C1 segment of cervical spinal cord (tissue), 14 donors: ENCODE measurements at places on chromosomes 3 and 15.

GRCh38 chr3:12253516-12254343, 35.1 kb upstream of the PPARG start:
- no peak for DNase-seq

DNA sequence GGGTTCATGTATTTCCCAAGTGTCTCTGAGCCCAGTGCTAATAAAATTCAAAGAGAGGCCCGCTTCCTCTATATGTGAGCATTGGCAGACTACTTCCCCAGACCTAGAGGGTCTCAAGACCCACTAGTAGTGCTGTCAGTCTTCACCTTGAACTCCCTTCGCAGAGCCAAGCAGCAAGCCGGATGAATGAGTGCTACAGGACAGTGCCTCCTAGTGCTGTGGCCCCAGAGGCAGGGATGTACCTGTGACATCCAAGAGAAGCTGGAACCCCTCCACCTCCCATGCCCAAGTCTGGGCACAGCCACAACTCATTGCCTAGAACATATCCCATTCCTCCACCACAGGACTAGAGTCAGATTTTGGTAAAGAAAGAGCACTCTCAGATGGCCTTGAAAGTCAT, 37.2 kb upstream of the MASP1 start:
- no peak for DNase-seq

- DNase-seq, result no peak
These were observed 20.8 kb downstream of the LZTFL1 start for GRCh38 chr3:45821127-45821526.

DNA sequence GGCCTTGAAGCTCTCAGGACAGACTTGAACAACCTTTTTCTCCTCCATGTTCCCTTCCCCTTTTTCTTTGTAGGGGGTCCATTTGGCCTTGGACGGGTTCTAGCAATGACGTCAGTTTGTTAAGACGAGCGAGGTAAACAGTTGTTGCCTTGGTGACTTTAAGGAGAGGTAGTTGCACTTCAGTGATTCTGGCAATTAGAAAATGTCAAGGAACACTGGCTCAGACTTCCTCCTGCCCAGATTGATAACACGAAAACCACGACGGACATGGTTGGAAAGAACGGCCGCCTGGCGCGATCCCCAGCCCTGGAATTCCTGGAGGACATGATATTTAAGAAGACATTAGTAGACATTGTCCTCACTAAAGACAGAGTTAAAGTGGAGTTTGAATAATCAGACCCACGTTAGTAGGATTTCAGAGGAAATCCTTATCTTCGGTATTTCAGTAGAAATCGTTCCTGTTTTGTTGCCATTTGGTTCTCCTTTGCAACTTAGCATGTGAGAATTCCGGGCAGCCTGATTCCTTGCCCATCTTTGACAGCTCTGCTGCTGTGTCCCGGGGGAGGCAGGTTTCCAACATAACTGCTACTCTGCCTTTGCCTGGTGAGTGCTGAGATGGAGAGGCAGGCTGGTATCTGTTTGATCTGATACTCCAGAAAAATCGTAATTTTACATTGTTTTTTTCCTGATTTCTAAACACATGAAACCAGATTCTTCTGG, 87.3 kb downstream of the ST6GAL1 start:
- no peak for DNase-seq

- DNase-seq, result no peak
These were observed 4.9 kb upstream of the TBC1D5 start for GRCh38 chr3:17747174-17747889.

GRCh38 chr3:148307443-148307843, 390.3 kb upstream of the AGTR1 start:
- DNase-seq, result no peak

DNA sequence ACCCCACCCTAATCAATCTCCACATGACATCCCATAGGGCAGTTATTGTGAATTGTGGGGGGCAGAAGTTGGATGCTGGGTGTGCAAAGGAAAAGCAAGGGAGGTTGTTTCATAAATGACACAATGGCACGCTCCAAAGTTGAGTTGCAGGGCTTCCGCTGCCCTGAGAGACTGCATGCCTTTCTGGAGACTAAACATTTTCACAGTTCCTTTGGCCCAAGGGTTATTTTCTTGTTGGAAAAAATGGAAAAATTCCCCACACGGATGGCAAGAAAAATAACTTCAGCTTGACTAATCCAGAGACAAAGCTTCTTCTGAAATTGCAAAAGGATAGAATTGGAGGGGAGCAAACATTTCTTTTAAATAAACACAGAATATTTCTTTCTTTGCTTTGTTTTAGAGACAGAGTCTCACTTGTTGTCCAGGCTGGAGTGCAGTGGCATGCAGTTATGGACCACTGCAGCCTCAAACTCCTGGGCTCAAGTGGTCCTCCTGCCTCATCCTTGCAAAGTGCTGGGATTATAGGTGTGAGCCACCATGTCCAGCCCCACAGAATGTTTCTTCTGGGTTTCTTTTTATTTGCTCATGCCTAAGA, 19.1 kb upstream of the TPM1 start:
- no peak for DNase-seq

GRCh38 chr3:3699816-3700633, 99.2 kb upstream of the LRRN1 start:
- DNase-seq, result no peak

GRCh38 chr3:23439080-23439479, 236.0 kb downstream of the UBE2E2 start:
- DNase-seq, result no peak

GRCh38 chr3:66195347-66195783, 25.4 kb upstream of the SLC25A26 start:
- peak; percentile 40 for DNase-seq

DNA sequence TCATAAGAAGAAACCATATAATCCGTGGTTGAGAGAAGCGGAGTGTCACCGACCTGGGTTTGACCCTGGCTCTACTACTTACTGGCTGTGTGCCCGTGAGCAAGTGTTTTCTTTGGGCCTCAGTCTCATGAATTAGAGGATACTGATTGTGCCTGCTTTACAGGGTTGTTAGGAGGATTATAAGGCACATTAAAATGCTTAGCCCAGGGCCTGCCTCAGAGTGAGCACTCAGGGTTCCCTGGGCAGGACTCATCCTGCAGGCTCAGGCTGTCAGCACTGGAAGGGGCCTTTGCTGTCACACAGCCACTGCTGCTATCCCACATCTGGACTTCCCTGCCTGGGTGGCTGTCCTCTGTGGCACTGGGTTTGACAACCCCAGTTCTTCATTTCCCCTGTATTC, 4.7 kb downstream of the PLA2G4F start:
- DNase-seq, result no peak

DNA sequence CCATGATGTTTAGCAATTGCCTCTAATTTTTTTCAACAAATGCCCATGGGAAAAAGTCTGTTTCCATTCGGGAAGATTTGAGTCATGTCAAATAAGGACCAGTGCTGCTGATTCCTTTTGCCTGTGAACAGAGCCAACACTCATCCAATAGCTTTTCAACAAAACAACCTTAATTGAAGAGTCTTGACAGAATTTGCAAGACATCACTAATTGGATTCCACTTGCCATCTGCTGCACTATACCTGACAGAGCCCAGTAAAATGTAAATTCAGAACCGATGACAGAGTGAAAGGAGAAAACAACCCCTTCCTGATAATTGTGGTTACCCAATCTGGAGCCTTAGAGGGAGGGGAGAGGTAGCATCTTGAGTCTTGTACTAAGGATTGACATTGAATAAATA, 426.7 kb downstream of the AGBL1 start:
- DNase-seq, result no peak

DNA sequence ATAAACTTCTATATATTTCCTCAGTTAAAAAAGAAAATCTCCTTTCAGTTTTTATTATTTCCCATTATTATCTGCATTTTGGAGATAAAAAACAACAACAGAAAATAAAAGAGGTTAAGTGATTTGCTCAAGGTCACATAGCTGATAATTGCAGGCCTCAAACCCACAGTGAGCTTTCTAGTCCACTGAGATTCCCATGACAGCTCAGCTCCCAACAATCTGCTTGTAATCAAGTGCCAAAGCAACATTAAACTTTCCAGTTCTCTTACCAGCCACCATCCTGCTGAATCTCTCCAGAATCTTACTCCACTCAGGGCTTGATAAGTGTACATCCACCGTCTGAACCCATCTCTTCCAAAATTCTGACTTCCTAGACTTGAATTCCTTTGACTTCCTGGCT, 318.2 kb upstream of the SEMA6D start:
- DNase-seq, result no peak

DNA sequence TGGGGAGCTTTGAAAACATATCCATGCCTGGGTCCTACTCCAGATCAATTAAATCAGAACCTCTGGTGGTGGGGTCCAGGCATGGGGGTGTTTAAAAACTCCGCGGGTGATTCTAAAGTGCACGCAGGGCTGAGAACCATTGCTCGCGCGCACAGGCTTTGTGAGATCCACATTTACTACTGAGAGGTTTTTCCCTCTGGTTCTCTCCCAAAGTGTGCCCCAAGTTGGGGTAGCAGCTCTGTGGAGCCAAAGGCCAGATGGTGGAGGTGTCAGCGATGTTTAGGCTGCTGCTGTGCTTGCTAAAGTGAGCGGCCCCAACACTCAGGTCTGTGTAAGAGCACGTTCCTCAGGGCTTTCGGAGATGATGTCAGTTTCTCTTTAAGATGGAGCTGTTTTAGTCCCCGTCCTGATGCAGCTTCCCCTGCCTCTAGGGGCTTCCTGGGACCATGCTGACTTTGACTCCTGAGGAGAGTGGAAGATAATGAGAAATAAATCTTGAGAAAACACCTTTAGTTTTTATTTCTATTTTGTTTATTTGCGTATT, 13.4 kb upstream of the MAGEF1 start:
- DNase-seq, result no peak
